ENCODE measurements at places on chromosomes 5 and 9. TPM values are rescaled to one million over a fixed set of nuclear protein-coding genes. Genes with fewer than 3 reads are reported as not detected.
A peak's percentile ranks its signal among the peaks of the same experiment; 100 is the strongest.

DNA sequence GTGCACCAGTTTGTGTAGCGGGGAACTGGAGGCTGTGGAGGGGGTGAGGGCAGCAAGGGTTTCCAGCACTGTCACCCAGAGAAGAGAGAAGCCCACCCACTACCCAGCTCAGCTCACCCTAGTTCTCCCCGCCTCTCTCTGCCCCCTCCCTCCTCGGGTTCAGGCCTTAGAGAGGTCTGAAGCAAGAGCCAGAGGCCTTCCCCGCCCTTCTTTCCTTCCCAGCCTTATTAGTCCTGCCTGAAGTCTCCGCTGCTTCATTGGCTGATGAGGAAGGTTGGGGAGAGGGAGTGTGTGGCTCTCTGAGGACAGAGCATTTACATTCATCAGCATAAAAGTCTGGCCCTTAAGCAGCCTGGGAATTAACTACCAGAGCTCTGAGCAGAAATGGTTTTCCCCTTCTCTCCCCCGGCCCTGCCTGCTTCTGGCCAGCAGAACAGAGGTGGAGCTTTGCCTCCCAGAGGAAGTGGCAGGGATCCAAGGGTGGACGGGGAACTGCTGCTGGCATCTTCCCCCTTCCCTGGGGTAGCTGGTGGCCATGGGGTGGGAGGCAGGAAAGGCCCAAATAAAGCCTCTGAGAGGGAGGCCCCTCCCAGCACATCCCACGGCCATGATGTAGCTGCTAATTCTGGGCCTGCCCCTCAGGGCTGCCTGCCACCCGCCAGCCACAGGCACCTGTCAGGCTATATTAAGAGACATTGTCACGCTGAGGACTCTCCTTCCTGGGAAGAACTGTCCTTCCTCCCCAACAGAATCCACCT lies 4.1 kb downstream of the DNAJB5 start:
- peak overlapping the region; percentile 29 for H3K4me3 ChIP-seq
- H3K27ac ChIP-seq, result peak overlapping the region; percentile 86
- H3K4me1 ChIP-seq, result peaks cover 55% of the 10 kb centered on the region
- peaks cover 18% of the 10 kb centered on the region for H3K36me3 ChIP-seq

- H3K4me1 ChIP-seq, result peaks cover 26% of the 10 kb centered on the region
- H3K36me3 ChIP-seq, result no peaks in the 10 kb centered on the region
- DNase-seq, result peak; percentile 62
- no peak overlapping the region for H3K27ac ChIP-seq
- peaks cover 85% of the 10 kb centered on the region for H3K27me3 ChIP-seq
- peak overlapping the region; percentile 34 for H3K4me3 ChIP-seq
Measured at GRCh38 chr9:34588671-34589635, 571 bp downstream of the CNTFR start.

WDR38 gene
- not detected for total RNA-seq

- no peak overlapping the region for H3K4me3 ChIP-seq
- DNase-seq, result no peak
- no peaks in the 10 kb centered on the region for H3K4me1 ChIP-seq
- H3K36me3 ChIP-seq, result no peaks in the 10 kb centered on the region
Measured at GRCh38 chr9:133263557-133263956, 11.4 kb downstream of the ABO start.

CEL gene
- total RNA-seq, result 2.0 TPM

- H3K4me1 ChIP-seq, result peaks cover 2% of the 10 kb centered on the region
- DNase-seq, result no peak
- H3K4me3 ChIP-seq, result no peak overlapping the region
- no peaks in the 10 kb centered on the region for H3K36me3 ChIP-seq
- H3K27ac ChIP-seq, result no peak overlapping the region
Measured at GRCh38 chr5:175870820-175871447, 444 bp upstream of the CPLX2 start.

GRCh38 chr5:95951916-95952315 lies 9.7 kb downstream of the ELL2 start:
- H3K27ac ChIP-seq, result no peak overlapping the region
- peaks cover 43% of the 10 kb centered on the region for H3K36me3 ChIP-seq
- peaks cover 43% of the 10 kb centered on the region for H3K4me1 ChIP-seq
- H3K4me3 ChIP-seq, result no peak overlapping the region
- DNase-seq, result no peak

OSTF1 gene
- total RNA-seq, result 42.4 TPM

DNA sequence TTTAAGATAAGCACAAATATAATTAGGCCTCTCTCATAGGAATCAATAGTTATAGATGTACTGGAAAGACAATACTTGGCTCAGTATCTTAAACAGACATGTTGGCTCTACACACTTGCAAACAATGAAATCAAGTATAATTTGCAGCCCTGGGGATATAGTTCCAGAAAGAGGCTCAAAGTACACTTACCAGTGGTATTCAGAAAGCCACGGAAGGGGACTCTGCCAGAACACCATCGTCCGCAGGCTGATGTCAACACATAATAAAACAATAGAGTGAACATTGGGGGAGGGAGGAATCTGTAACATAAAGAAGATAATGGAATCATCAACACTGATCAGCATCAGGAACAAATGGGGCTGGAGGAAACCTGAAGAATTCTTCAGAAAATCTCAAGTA lies 31.2 kb upstream of the EBF1 start:
- H3K36me3 ChIP-seq, result no peaks in the 10 kb centered on the region
- H3K4me3 ChIP-seq, result no peak overlapping the region
- H3K27me3 ChIP-seq, result peaks cover 39% of the 10 kb centered on the region
- peak; percentile 29 for DNase-seq
- H3K27ac ChIP-seq, result no peak overlapping the region

DNA sequence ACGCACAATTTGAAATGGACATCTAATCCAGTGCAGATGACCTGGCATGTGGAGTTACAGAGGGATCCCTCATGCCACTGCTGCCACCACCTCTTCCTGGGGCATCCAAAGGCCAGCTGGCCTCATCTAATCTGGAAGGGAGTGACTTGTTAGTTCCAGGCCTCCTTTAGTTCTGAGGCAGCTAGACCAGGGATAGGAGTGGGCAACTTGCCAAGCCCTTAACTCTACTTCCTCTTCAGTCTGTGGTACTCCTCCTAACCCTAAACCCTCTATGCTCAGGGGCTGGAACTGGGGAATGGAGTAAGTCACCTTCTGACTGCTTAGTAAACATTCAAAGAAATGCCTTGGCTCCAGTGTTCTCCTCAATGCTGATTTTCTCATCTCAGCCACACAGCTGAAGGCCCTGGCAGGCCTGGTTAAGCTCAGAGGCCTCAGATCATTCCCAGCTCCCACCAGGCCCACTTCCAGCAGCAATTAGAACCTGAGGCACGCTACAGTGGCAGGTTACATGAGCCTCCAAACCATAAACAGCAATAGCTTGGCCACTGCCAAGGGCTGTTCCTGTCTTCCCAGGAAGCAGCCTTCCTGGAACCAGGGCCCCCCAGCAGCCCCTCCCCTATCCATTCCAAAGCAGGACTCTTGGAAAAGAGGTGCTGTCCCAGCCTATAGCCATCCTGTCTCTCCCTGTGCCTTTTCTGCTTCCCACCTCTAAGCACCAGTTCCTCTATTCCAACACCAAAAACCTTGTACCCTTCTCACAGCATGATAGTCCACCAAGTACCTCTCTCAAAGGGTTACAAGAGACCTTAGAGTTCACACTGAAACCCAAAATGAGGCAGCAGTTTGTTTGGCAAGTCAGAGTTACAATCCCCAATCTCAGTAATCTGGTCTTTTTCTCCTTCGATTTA lies 2.0 kb downstream of the EIF4EBP3 start:
- no peaks in the 10 kb centered on the region for H3K27me3 ChIP-seq
- peak overlapping the region; percentile 70 for H3K27ac ChIP-seq
- H3K4me3 ChIP-seq, result peak overlapping the region; percentile 58
- peaks cover 48% of the 10 kb centered on the region for H3K36me3 ChIP-seq
- H3K4me1 ChIP-seq, result peaks cover 43% of the 10 kb centered on the region

DNA sequence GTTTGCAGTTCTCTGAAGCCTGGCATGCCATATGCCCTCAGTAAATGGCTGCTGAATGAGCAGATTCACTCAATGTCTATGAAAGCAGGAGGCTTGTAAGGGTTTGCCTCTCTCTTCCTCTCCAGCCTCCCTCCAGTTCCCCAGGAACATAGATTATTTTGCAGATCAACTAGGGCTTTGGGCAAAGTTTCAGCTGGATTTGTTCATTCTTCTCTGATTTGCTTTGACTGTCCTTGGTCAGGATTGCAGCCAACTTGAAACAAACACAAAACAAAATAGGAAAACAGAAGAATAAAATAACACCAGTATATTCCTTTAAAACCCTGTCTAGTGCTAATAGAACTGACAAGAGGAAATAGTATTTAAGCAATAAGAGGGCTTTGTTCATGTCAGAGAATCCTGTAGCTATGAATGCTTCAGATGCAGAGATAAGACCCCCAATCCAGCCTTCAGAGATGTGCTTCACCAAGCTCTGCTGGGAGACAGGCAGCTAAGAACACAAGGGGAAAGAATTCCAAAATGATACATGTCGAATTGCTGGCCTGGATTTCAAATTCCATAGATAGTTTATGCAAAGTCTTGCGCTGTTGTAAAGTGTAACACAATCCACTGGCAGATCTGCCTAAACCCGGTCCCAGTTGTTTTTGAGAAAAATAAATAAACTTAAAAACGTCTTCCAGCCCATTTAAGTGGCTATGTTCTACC lies 174.3 kb downstream of the PAPPA start:
- H3K27me3 ChIP-seq, result no peaks in the 10 kb centered on the region
- H3K36me3 ChIP-seq, result no peaks in the 10 kb centered on the region
- no peak overlapping the region for H3K27ac ChIP-seq
- no peak for DNase-seq
- H3K4me3 ChIP-seq, result no peak overlapping the region
- no peaks in the 10 kb centered on the region for H3K4me1 ChIP-seq

DNA sequence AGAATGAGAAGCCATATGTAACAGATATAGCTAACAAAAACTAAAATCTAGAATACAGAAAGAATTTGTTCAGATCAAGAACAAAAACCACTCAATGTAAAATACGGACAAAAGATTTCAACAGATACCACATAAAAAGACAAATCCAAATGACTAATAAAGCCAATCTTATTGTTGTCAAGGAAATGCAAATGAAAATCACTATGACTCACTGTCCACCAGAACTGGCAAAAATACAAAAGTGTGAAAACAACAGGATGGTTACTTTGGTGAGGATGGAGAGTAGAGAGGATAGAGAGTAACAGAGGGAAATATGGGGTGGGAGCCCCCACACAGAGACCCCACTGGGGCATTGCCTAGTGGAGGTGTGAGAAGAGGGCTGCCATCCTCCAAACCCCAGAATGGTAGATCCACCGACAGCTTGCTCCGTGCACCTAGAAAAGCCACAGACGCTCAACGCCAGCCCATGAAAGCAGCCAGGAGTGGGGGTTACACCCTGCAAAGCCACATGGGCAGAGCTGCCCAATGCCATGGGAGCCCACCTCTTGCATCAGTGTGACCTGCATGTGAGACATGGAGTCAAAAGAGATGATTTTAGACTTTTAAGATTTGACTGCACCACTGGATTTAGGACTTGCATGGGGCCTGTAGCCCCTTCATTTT lies 15.2 kb upstream of the RHOBTB3 start:
- H3K4me1 ChIP-seq, result peaks cover 27% of the 10 kb centered on the region
- H3K36me3 ChIP-seq, result peaks cover 2% of the 10 kb centered on the region
- DNase-seq, result peak; percentile 54
- peaks cover 30% of the 10 kb centered on the region for H3K27me3 ChIP-seq
- peak overlapping the region; percentile 56 for H3K27ac ChIP-seq

DNA sequence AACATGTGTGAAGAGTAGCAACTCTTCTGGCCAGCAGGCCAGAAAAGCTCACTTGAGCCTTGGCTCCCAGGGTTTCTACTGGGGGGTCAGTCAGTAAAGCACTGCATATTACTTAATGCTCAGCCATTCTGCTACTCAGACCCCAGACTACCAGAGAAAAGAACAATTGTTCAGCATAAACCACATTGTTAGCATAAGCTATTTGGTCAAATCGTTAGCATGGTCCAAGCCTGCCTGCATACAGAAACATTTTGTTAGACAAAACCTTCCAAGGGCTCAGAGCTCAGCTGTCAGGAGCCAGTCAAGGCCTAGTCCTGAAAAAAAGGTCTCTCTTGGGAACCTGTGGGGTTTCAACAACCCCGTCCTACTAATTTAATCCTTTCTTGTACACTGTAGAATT lies 449.3 kb downstream of the PRR16 start:
- H3K4me3 ChIP-seq, result no peak overlapping the region
- H3K27ac ChIP-seq, result no peak overlapping the region
- H3K4me1 ChIP-seq, result no peaks in the 10 kb centered on the region

DNA sequence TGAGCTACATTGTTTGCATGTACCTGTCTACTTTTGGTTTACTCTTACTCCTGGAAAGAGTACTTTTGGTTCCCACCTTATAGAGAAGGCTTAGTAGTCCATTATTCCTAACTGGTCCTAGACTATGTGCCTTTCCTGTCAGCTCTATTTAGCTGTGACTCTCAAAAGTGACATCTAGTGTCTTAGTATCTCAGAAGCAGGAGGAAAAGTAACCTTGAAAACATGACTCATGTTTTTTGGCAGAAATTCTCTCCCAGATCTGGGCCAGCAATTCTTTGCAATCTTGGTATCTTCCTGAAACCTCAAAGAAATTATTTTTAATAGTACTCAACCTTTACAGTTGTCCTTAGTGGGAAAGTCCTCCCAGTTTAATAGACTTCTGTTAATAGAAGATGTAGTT lies 691.7 kb upstream of the SEMA6A start:
- H3K36me3 ChIP-seq, result no peaks in the 10 kb centered on the region
- H3K27ac ChIP-seq, result no peak overlapping the region
- H3K27me3 ChIP-seq, result no peaks in the 10 kb centered on the region
- H3K4me1 ChIP-seq, result no peaks in the 10 kb centered on the region
- no peak overlapping the region for H3K4me3 ChIP-seq
- no peak for DNase-seq

GRCh38 chr9:36101916-36102741 lies 34.4 kb upstream of the GLIPR2 start:
- H3K27ac ChIP-seq, result no peak overlapping the region
- peaks cover 3% of the 10 kb centered on the region for H3K36me3 ChIP-seq
- no peak overlapping the region for H3K4me3 ChIP-seq

CCL19 gene
- total RNA-seq, result not detected

DNA sequence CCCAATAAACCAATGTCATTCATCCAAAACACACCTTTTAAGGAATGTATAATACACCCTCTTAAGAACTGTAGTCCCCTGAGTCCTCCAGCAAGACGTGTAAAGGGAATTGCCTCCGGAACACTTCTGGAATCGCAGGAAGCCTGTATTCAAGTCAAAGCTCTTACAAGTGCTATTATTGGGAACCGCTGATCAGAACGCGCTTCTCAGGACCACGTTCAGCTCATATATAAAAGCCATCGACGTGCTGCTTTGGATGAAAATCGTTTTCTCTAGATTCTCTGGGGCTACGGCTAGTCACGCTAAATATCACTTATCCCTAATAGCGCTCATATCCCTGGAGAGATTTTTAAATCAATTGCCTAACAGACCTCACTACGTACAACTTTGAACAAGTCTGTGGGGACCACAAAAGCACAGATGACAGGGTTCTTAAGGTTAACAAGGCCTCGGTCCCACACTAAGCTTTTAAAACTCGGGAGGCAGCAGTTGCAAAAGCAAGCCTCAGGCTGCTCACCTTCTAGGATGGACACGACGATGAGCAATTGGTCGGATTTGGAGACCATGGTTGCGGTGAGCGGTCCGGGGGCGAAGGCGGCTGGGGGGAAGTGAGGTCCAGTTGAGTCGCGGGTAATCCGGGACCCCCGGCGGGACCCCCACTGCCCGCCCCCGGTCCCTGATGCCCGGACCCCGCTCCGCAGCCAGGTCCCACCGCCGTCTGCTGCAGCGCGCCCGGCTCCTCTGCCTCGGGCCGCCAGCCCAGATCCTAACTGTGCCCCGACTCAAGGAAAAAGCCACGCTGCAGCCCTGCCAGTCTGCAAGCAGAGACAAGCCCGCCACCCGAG lies 548 bp downstream of the CEP120 start:
- peaks cover 17% of the 10 kb centered on the region for H3K4me1 ChIP-seq
- H3K4me3 ChIP-seq, result no peak overlapping the region
- peak; percentile 78 for DNase-seq
- no peak overlapping the region for H3K27ac ChIP-seq
- no peaks in the 10 kb centered on the region for H3K27me3 ChIP-seq

All from activated CD4-positive, alpha-beta T cell treated with anti-CD3 and anti-CD28 coated beads, Interleukin-2, amount 10 ng/mL, durations not matched to agents 24 days and 14 days (primary cell).